Activated CD4-positive, alpha-beta memory T cell treated with anti-CD3 and anti-CD28 coated beads for 36 hours (primary cell): ENCODE measurements at places on chromosomes 16 and 17. TPM values are rescaled to one million over a fixed set of nuclear protein-coding genes. Genes with fewer than 3 reads are reported as not detected.

- peaks cover 5% of the 10 kb centered on the region for H3K27me3 ChIP-seq
- H3K36me3 ChIP-seq = no peaks in the 10 kb centered on the region
- no peak for DNase-seq
- no peak overlapping the region for H3K4me3 ChIP-seq
- H3K4me1 ChIP-seq = peaks cover 13% of the 10 kb centered on the region
These were observed 12.4 kb upstream of the ITGA3 start for GRCh38 chr17:50043290-50044148.

- peaks cover 17% of the 10 kb centered on the region for H3K36me3 ChIP-seq
- H3K27me3 ChIP-seq = no peaks in the 10 kb centered on the region
- H3K4me1 ChIP-seq = no peaks in the 10 kb centered on the region
- H3K4me3 ChIP-seq = no peak overlapping the region
- no peak overlapping the region for H3K27ac ChIP-seq
- DNase-seq = no peak
These were observed 47.5 kb downstream of the OR1D5 start for GRCh38 chr17:3015890-3016289.

DNA sequence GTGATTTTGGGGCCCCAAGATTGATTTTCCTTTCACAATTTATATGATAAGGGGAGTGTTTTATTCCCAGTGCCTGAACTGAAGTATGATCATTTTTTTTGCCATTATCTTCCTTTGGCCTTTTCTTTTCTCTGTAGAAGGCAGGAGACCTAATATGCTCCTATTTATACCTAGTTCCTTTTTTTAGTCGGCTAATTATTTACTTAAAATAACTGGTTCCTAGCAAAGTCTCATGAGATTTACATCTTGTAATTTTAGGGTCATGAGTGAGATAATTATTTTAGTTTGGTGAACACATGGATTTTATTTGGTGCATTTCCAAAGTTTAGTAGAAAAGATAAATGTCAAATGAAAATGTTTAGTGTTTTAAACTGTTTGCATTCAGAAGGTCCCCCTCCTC is 24.8 kb downstream of the SEC14L1 start:
- H3K4me3 ChIP-seq = no peak overlapping the region
- no peaks in the 10 kb centered on the region for H3K27me3 ChIP-seq
- no peak for DNase-seq
- peaks cover 26% of the 10 kb centered on the region for H3K4me1 ChIP-seq
- H3K36me3 ChIP-seq = peaks cover 41% of the 10 kb centered on the region
- H3K27ac ChIP-seq = no peak overlapping the region

- no peak overlapping the region for H3K4me3 ChIP-seq
- no peaks in the 10 kb centered on the region for H3K36me3 ChIP-seq
- no peaks in the 10 kb centered on the region for H3K27me3 ChIP-seq
These were observed 28.2 kb upstream of the ACSF3 start for GRCh38 chr16:89065458-89065822.

GRCh38 chr17:76296186-76296585 is 11.9 kb downstream of the QRICH2 start:
- peaks cover 3% of the 10 kb centered on the region for H3K4me1 ChIP-seq
- no peak overlapping the region for H3K27ac ChIP-seq
- no peaks in the 10 kb centered on the region for H3K36me3 ChIP-seq
- no peak for DNase-seq

- no peaks in the 10 kb centered on the region for H3K27me3 ChIP-seq
- H3K4me1 ChIP-seq = peaks cover 41% of the 10 kb centered on the region
- H3K27ac ChIP-seq = peak overlapping the region; percentile 90
- H3K4me3 ChIP-seq = peak overlapping the region; percentile 94
- H3K36me3 ChIP-seq = peaks cover 41% of the 10 kb centered on the region
- peak; percentile 48 for DNase-seq
These were observed 1.5 kb downstream of the HAPSTR1 start for GRCh38 chr16:9092978-9093344.

- H3K4me3 ChIP-seq = no peak overlapping the region
- no peak overlapping the region for H3K27ac ChIP-seq
- H3K27me3 ChIP-seq = no peaks in the 10 kb centered on the region
These were observed 61.8 kb downstream of the XYLT1 start for GRCh38 chr16:17408955-17409441.

DNA sequence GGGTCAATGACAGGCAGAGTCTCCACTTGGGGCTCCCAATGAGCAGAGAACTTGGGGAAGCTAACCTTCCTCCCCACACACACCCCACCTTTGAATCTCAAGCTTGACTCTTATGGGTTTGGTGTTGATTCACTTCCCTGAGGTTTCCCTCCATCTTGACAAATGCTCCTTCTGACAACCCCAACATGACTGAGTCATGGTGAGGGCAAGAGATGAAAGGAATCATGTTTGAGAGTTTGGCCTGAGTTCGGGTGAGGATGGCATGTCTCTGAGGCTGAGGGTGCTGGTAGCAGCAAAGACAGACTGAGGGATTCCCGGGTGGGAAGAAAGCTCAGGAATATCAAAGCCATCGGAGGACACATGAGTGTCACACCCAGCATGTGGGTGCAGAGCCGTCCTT is 18.7 kb downstream of the KRT9 start:
- peaks cover 7% of the 10 kb centered on the region for H3K27me3 ChIP-seq
- H3K4me3 ChIP-seq = no peak overlapping the region
- no peak for DNase-seq
- peaks cover 13% of the 10 kb centered on the region for H3K4me1 ChIP-seq
- H3K27ac ChIP-seq = no peak overlapping the region

GRCh38 chr16:20803561-20804214 is 2.6 kb downstream of the ERI2 start:
- no peaks in the 10 kb centered on the region for H3K27me3 ChIP-seq
- no peak overlapping the region for H3K27ac ChIP-seq
- H3K4me1 ChIP-seq = peaks cover 15% of the 10 kb centered on the region

- H3K4me1 ChIP-seq = no peaks in the 10 kb centered on the region
- H3K4me3 ChIP-seq = no peak overlapping the region
- no peak for DNase-seq
- H3K27ac ChIP-seq = no peak overlapping the region
- no peaks in the 10 kb centered on the region for H3K27me3 ChIP-seq
These were observed 173.8 kb downstream of the C16orf78 start for GRCh38 chr16:49547448-49547847.

DNA sequence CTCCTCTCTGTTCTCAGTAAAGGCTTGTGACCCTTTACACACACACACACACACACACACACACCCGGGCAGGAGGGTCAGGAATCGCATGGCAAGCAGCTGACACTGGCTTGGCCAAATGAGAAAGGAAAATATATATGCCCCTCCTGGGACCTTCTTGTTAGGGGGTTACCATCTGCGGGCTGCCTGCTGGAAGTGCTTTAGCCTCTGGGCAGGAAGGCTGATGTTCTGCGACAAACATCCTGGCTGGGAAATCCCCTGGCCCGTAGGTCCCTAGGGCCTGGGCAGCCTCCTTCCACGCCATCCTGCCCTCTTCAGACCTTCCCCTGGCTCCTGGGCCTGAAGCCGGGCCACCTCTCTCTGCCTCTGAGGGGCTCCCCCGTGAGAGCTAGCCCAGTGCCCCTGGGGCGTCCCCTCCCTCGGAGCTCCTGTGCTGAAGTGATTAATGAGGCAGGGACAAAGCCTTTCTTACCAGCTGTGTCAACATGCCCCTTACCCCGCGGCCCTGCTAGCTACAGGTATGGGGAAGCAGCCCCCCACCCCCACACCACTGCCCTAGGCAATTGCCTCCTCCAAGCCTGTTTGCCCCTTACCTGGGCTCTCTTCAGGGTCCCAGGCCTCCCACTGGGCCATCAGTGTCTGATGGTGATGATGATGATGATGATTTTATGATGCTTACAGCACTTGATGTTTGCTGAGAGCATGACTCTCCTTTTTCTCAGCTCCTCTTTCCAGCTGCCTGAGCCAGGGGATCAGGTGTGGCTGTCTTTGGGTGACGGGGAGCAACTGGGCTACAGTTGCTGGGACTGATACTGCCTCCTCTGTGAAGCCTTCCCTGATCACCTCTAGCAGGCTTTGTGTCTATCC is 32.8 kb upstream of the ETV4 start:
- no peaks in the 10 kb centered on the region for H3K36me3 ChIP-seq
- H3K27ac ChIP-seq = no peak overlapping the region
- DNase-seq = peak; percentile 56
- H3K4me1 ChIP-seq = peaks cover 15% of the 10 kb centered on the region
- H3K4me3 ChIP-seq = no peak overlapping the region

- no peak overlapping the region for H3K27ac ChIP-seq
- no peaks in the 10 kb centered on the region for H3K36me3 ChIP-seq
- no peak for DNase-seq
- H3K4me3 ChIP-seq = no peak overlapping the region
These were observed 2.1 kb downstream of the PRR35 start for GRCh38 chr16:561957-562938.

- no peak overlapping the region for H3K4me3 ChIP-seq
- H3K27me3 ChIP-seq = no peaks in the 10 kb centered on the region
- H3K4me1 ChIP-seq = no peaks in the 10 kb centered on the region
These were observed 63.3 kb upstream of the IRX5 start for GRCh38 chr16:54867302-54867832.

DNA sequence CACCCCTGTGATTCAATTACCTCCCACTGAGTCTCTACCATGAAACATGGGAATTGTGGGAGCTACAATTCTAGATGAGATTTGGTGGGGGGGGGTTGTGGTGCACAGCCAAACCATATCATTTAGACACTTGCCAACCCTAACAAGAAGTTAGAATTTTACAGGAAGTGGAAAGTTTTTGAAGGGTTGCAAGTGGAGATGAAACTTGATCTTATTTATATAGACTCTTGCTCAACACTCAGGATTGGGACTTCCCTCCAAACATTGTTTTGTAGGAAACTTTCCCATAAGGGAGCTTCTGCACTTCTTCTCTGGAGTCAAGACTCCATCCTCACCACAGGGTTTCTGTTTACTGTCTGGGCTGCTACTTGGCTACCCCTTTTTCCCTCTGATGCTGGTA is 266.7 kb upstream of the CDH11 start:
- no peak overlapping the region for H3K27ac ChIP-seq
- DNase-seq = no peak
- no peaks in the 10 kb centered on the region for H3K4me1 ChIP-seq
- no peaks in the 10 kb centered on the region for H3K27me3 ChIP-seq
- H3K4me3 ChIP-seq = no peak overlapping the region

GRCh38 chr16:84356591-84357116 is 11.7 kb upstream of the ATP2C2 start:
- H3K27ac ChIP-seq = no peak overlapping the region
- H3K4me3 ChIP-seq = no peak overlapping the region
- peaks cover 23% of the 10 kb centered on the region for H3K4me1 ChIP-seq
- H3K27me3 ChIP-seq = peaks cover 2% of the 10 kb centered on the region

DNA sequence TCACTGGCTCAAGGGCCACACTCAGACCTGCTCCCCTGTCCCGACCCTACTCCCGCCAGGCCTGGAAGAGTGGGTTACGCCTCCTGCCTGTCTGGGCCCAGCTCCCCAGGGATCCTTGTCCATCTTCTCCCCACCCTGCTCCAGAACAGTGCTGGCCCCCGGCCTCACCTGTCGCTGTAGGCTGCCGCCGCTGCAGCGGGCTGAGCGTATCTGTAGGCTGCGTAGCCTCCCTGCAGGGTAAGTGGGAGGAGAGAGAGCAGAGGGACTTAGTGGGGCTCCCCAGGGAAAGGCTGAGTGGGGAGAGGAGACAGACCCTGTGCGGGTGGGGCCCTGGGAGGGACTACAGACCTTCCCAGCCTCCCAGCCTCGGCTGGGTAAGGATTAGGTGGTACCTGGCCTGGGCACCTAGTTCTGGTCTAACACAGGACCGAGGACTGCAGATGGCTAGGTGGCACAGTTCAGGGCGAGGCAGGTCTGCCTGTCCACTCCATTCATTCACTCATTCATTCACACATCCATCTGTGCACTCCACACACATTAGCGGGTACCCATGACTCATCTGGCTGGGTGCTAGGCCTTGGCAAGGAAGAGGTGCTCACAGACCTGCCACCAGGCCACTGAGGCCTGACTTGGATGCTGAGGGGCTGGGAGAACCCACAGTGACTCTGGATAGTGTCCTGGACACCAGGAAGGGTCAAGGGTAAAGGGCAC is 20.9 kb downstream of the ENGASE start:
- no peak for DNase-seq
- H3K4me3 ChIP-seq = no peak overlapping the region
- peaks cover 35% of the 10 kb centered on the region for H3K27me3 ChIP-seq
- H3K36me3 ChIP-seq = no peaks in the 10 kb centered on the region

GRCh38 chr17:8710813-8711212 is 33.8 kb downstream of the CCDC42 start:
- H3K36me3 ChIP-seq = no peaks in the 10 kb centered on the region
- H3K27ac ChIP-seq = no peak overlapping the region
- H3K4me3 ChIP-seq = no peak overlapping the region
- H3K4me1 ChIP-seq = no peaks in the 10 kb centered on the region

DNA sequence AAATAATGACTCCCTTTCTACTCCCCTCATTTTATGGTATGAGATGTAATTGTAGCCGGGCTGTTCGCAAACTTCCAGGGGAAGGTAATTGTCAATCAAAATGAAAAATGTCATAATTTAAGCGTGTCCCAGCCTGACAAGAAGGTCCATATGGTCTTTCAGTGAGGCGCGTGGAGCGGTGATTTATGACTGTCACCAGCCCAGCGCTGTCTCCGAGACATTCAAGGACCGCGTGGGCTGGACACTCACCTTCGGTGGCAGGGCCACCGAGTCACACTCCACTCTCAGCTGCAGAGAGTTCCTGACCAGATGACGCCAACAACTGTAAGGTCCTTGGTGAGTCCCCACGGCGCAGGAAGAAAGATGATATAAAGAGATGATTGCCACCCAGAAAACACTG is 157.7 kb upstream of the TNRC6C start:
- peaks cover 11% of the 10 kb centered on the region for H3K27me3 ChIP-seq
- no peak overlapping the region for H3K27ac ChIP-seq
- no peaks in the 10 kb centered on the region for H3K36me3 ChIP-seq
- no peaks in the 10 kb centered on the region for H3K4me1 ChIP-seq

- DNase-seq = no peak
- H3K4me1 ChIP-seq = no peaks in the 10 kb centered on the region
- H3K27ac ChIP-seq = no peak overlapping the region
- no peak overlapping the region for H3K4me3 ChIP-seq
These were observed 568 bp upstream of the CCDC154 start for GRCh38 chr16:1444730-1445517.

- H3K27me3 ChIP-seq = no peaks in the 10 kb centered on the region
- H3K4me1 ChIP-seq = peaks cover 7% of the 10 kb centered on the region
- no peak for DNase-seq
These were observed 15.2 kb upstream of the BHLHA9 start for GRCh38 chr17:1255041-1255440.

- no peak for DNase-seq
- no peaks in the 10 kb centered on the region for H3K4me1 ChIP-seq
- H3K27ac ChIP-seq = no peak overlapping the region
- no peak overlapping the region for H3K4me3 ChIP-seq
These were observed 821.1 kb upstream of the EEF2KMT start for GRCh38 chr16:5918567-5919130.

NOG gene
- total RNA-seq = not detected

CACNG3 gene
- not detected for total RNA-seq

CHD9 gene
- 15.5 TPM for total RNA-seq

CDK5R1 gene
- total RNA-seq = 12.4 TPM

CCL3 gene
- total RNA-seq = 989 TPM

PDILT gene
- total RNA-seq = not detected

KRT20 gene
- not detected for total RNA-seq

BCO1 gene
- total RNA-seq = not detected

MT4 gene
- total RNA-seq = not detected

FLYWCH1 gene
- 52.2 TPM for total RNA-seq

NOMO2 gene
- 84.8 TPM for total RNA-seq

PIK3R5 gene
- 22.4 TPM for total RNA-seq

MXRA7 gene
- 7.5 TPM for total RNA-seq

KCTD19 gene
- total RNA-seq = 2.5 TPM

CCDC200 gene
- total RNA-seq = not detected

COPZ2 gene
- 6.2 TPM for total RNA-seq

MPO gene
- 0.22 TPM for total RNA-seq
